ENCODE measurements at places on chromosomes 2 and 18.

GRCh38 chr2:88059979-88060906 is 4.7 kb upstream of the KRCC1 start:
- DNase-seq, result peak; percentile 42

- DNase-seq, result no peak
Observed at GRCh38 chr2:58710795-58711279, 469.7 kb upstream of the FANCL start.

DNA sequence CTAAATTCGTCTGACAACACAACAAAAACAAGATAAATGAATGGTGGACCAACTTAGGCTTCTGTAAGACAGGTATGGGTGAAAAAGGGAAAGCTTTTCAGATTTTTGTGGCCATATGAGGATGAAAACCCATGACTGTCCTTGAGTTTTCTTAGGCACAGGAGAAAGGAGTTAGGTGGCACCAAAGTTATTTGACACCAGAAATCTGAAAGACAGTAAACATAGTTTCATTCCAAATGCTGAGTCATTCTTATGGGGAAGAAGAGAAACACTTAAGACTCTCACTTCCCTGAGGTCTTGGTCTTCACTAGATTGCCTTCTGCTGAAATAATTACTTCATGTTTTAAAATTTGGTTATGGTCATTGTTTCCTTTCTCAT is 5.2 kb upstream of the GPD2 start:
- DNase-seq, result no peak

- no peak for DNase-seq
Observed at GRCh38 chr18:23595591-23595990, 9.3 kb upstream of the NPC1 start.

- DNase-seq, result no peak
Observed at GRCh38 chr2:74414881-74415761, 6.3 kb downstream of the C2orf81 start.

Data from NCI-H1436 (cell line).